ENCODE measurements at places on chromosomes 12 and 14.
A peak's percentile ranks its signal among the peaks of the same experiment; 100 is the strongest.

DNA sequence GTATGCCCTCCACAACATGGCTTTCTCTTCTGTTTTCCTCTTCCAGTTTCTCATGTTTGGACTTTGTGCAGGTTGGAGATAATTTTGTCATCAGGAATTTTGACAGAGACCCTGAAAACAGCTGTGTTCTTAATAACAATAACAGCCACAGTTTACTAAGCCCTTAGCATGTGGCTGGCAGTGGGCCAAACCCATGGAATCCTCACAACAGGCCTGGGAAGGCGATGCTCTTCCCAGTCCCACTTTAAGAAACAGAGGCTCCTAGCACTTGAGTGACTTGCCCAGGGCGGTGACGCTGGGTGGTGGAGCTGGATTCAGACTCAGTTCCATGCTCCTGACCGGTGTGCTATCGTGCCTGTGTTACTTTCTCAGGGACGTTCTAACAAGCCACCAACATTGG is 20.1 kb upstream of the PLEKHG3 start:
- no peak for DNase-seq

DNA sequence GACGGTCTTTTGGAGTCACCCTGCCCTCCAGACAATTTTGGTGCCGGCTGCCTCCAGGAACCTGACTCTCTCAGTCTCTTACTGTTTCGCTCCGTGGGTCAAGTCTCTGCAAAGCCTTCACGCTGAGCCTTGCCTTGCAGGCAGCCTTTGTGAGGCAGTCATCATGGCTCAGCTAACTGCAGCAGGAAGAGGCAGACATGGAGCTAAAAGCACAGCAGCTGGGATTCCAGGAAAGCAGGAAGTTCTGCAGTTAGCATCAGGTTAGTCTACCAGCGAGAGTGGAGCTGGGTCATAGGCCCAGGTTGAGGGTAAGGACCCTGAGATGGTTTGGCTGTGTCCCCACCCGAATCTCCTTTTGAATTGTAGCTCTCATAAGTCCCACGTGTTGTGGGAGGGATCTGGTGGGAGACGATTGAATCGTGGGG is 305.4 kb downstream of the PCNX1 start:
- no peak for DNase-seq

GRCh38 chr12:915090-915489 is 34.4 kb downstream of the RAD52 start:
- no peak for DNase-seq

DNA sequence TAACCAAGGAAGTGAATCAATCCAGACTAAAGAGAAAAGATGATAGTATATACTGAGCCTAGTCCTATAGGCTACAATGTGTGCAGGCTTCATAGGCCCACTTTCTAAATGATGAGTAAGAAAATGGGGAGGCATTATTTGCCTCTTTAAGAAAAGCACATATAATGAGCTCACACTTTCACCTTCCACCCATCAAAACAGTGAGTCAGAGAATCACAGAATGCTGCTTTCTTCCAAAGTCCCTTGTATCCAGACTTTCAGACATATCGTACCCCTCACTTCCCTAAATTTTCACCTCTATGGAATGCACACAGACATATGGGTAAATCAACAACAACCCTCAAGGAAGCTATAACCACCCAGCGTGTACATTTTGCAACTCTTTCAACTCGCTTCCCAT is 286.4 kb upstream of the PRKD1 start:
- no peak for DNase-seq

- no peak for DNase-seq
Observed at GRCh38 chr14:35878272-35879150, 52.4 kb downstream of the BRMS1L start.

- no peak for DNase-seq
Observed at GRCh38 chr14:61567838-61568571, 127.3 kb upstream of the HIF1A start.

DNA sequence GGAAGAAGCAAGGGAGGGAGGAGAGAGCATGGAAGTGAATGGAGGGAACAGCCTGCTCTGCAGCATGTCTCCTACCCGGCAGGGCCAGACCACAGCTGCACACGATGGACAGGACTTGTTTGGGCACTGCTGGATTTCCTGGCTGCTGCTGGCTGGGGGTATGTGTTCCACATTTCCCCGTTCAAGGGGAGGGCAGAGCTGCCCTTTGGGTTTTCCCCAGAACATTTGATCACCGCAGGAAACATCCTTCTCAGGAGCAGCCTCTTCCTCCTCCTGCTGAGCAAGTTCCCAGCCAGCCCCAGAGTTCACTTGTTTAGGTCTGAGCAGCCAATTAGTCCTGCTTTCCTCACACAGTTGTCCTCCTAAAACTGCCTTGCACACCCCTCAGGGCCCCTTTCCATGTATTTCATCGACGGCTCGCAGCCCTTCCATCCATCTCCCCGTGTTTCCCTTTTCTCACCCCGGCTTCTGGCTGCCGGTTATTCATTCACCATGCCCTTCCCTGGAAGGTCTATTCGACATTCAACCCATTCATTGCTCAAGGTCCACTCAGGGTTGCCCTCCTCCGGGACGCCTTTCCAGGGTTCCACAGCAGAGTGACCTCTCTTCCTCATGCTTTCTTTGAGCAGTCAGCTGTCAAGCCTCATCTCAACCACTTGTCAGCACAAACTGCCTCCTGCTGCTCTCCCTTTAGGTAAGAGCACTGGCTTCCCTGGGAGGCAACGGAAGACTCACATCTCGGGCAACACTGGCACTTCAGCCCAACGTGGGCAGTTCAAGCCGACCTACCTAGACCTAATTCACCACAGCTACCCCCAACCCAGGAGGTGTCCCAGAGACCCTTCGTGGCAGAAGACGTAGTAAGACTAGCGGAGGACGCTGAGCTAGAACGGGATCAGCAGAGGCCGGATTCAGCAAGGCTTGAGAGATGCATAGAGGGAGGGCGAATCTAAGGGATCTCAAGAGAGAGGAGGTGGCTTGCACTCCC is 20.1 kb upstream of the ANO2 start:
- DNase-seq, result no peak

DNA sequence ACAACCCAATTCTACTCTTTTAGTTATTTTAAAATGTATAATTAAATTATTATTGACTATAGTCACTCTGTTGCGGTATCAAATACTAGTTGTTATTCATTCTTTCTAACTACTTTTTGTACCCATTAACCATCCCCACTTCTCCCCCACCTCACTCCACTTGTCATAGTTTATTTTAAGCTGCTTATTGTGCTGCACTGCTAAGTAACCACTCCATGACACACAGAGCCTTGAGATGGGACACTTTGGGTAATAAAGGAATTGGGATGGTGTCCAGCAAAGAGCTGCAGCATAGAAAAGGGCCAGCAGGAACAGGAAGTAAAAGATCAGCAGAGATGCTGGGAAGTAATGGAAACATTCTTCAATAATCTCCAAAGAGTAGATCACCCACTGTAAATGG is 123.0 kb downstream of the RPS29 start:
- no peak for DNase-seq

DNA sequence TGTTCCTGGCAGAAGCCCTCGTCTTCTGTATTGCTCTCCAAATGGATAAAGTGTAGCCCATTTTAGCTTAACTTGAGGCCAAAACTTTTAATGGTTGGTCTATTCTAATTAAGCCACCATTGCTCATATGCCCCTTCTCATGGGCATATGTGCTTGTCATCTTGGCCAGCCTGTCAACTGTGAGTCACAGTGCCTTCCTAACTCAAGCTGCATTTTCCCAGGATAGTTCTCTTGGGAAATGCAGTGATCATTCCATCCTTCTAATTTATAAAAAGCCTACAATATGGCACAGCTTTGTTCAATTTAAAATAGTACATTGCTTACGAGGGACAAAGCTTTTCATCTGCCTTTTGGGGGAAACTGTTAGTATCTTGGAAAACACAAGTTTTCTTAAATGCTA is 6.6 kb downstream of the PTHLH start:
- no peak for DNase-seq

- DNase-seq, result no peak
Observed at GRCh38 chr12:79747274-79747673, 56.5 kb upstream of the PAWR start.

DNA sequence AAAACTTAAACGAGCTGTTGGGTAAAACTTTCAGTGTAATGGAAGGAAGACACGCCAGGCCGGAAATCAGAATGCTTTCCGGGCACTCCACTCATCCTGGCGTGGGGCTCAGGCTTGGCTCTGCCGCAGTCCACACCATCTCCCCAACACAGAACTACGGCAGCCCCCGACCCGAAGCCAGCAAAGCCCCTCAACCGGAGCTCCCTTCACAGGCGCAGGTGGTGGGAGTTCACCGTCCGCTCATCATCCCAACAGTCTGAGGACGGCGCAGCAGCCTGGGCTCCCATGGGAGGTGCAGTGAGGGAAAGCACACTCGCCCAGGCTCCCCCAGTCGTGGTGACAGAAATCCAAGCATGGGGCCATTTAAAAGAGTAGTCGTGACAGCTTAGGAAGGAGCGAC is 11.0 kb upstream of the MMP17 start:
- no peak for DNase-seq

- DNase-seq, result no peak
Observed at GRCh38 chr14:92109490-92109889, 3.1 kb upstream of the ATXN3 start.

- no peak for DNase-seq
Observed at GRCh38 chr14:89374908-89375307, 42.1 kb downstream of the FOXN3 start.

DNA sequence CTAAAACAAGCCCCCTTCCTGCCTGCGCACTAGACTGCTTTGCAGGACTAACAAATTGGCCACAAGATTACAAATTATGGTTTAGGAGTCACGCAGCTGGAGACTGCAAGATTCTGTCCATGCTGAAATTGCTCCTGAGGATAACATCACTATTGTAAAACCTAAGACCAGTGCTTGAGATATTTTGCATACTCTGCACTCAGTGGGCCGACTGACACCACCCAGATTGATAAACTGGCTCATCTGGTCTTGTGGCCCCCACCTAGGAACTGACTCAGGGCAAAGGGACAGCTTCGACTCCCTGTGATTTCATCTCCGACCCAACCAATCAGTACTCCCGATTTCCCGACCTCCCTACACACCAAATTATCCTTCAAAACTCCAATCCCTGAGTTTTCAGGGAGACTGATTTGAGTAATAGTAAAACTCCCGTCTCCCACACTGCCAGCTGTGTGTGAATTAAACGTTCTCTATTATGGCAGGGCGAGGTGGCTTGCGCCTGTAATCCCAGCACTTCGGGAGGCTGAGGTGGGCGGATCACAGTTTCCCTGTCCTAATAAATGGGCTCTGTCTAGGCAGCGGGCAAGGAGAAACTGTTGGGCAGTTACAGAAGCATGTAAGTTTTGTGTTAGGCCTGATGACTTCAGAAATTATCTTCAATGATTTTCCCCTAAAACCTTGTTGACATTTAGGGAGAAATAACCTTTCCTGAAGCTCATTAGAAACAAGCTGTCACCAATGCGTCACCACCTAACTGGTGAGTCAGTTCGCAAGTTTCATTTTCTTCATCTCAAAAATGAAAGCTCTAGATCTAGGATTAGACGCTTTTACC is 5.3 kb upstream of the UBC start:
- peak; percentile 57 for DNase-seq

DNA sequence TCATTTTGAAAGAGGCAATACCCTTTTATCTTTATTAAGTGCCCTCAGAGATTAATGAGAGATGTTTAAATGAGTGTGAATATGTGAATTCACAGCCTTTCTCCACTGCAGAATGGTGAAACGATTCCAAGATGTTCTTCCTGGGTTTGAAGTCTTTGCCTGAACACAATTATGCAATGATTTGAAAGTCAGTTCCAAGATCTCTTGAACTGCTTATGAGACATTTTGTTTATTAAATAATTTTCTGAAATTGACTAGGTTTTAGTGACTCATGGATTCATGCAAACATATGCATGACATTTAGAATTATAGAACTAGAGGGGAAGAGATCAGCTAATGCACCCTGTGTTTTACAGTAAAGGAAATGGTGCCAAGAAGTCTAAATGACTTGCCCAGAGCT is 118.1 kb upstream of the SLC38A2 start:
- DNase-seq, result no peak

DNA sequence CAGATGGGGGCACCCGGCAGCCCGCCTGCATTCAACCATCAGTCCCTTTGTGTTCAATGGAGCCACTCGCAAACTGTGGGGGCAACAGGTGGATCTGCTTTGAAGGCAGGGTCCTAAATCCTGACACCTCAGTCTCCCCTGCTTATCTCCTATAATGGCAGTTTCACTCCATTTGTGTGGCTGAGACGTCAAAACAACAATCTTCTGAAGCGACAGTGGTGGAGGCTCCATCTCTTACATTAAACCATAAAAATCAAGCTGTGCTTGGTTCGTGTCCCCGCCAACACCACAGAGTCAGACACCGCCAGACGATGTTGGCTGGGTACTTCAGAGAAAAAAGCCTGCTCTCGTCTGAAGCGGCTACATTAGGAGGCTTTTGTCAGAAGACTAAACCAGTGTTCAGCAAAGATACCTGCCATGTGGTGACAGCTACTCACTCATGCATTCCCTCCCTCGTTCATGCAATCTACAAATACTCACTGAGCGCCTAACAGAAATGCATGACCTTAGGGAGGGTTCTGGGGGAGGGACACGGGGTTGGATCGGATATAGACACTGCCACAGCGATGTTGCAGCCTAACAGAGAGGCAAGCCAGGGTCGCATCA is 253.9 kb downstream of the FOXN3 start:
- no peak for DNase-seq

- DNase-seq, result no peak
Observed at GRCh38 chr12:47822863-47823262, 3.2 kb upstream of the HDAC7 start.

DNA sequence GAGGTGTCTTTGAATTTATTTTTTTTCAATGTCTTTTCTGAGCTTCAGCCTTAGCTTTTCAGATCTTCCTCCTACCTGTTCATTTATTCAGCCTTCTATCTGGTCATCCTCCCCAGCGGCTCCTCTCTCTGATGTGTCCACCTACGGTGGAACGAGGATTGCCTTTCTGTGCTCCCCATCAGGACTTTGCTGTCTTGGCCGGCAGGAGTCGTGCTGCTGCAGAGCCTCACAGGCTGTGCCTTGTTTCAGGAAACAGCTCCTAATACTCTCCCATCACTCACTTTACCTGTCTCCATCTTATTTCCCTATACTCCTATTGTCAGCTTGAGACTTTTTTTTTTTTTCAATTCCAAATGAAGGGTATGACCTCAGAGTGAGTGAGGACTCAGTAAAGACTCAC is 76.9 kb downstream of the KICS2 start:
- no peak for DNase-seq

- DNase-seq, result no peak
Observed at GRCh38 chr12:110935588-110935987, 15.2 kb upstream of the MYL2 start.

GRCh38 chr14:104694991-104695659 is 5.7 kb downstream of the INF2 start:
- peak; percentile 32 for DNase-seq

DNA sequence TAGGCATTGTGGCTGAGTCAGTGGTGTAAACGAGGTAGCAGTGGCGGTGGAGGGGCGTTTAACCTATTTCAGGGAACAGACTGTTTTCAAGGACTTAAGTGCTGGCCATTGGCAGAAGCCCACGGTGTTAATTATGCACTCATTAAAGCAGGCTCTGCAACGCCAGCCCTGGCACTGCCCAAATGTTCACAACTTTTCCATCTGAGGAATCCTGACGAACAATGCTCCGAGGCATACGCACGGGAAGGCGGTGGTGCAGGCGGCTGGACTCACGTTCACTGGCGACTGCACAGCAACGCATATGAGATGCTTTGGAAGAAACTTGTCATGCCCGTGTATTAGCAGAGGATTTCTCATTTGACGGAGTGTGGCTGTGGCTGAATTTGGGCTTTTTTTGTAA is 70.6 kb upstream of the SLC24A4 start:
- DNase-seq, result no peak

- no peak for DNase-seq
Observed at GRCh38 chr12:90188857-90189256, 480.2 kb upstream of the ATP2B1 start.
